ENCODE measurements at places on chromosomes 5 and 9. TPM values are rescaled to one million over a fixed set of nuclear protein-coding genes. Genes with fewer than 3 reads are reported as not detected.
A peak's percentile ranks its signal among the peaks of the same experiment; 100 is the strongest.

DNA sequence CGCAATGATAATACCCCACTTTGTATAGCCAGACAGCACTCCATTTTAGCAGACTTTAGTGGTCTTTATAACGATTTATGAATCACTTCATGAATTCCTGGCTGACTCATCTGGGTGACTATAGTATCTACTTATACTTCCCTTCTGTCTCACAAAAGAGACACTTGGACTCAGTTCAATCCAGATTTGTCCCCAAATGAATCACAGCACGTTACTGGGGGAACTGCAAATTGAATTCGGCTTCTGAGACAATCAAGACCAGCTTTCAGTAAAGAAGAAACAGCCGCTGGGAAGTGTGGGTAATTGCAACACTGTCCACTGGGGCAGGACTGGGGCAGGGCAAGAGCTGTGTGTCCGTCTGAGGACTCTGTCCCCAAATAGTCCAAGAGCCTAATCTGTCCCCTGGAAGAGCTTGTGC, 337.3 kb upstream of the RFX3 start:
- no peak overlapping the region for H3K4me3 ChIP-seq
- H3K36me3 ChIP-seq, result no peaks in the 10 kb centered on the region
- H3K27me3 ChIP-seq, result no peaks in the 10 kb centered on the region

DNA sequence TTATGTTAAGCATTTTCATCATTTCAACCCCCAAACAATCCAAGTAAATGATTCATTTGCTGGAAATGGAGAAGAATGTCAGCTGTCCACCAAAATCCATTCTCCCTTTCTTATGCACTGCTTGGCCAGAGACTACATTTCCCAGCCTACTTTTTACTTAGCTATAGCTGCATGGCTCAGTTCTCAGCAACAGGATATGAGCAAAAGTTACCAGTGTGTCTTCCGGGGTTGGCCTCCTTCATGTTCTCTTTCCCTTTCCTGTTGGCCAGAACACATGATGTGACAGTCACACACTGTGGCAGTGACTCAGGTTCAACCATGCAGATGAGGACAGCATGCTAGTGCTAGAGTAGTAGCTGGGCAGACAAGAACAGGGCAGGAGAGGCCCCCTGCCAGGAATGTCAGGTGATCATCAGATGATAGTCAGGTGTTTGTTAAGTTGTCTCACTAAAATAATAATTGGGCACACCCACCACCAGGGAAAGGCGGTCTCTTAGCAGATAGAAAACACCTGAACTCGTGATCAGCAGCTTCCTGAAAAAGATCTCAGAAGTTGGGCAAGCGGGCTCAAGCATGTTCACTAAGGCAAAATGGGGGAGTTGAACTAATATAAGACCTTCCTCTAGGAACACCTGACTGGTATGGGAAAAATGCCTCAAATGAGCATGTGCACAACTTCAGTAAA, 12.2 kb downstream of the GPR150 start:
- H3K27ac ChIP-seq, result no peak overlapping the region
- no peaks in the 10 kb centered on the region for H3K27me3 ChIP-seq

Gene GRIN3A
- total RNA-seq, result under 0.01 TPM

Gene MTRR
- total RNA-seq, result 29.3 TPM

GRCh38 chr5:172771439-172772111, 580 bp upstream of the DUSP1 start:
- peaks cover 20% of the 10 kb centered on the region for H3K4me1 ChIP-seq
- H3K27ac ChIP-seq, result peak overlapping the region; percentile 95
- H3K36me3 ChIP-seq, result peaks cover 31% of the 10 kb centered on the region
- H3K27me3 ChIP-seq, result no peaks in the 10 kb centered on the region
- ATAC-seq, result no peak

Gene CNTNAP3B
- total RNA-seq, result 124 TPM

- no peak for ATAC-seq
- no peaks in the 10 kb centered on the region for H3K36me3 ChIP-seq
- peak overlapping the region; percentile 87 for H3K27ac ChIP-seq
- H3K4me1 ChIP-seq, result peaks cover 18% of the 10 kb centered on the region
- H3K27me3 ChIP-seq, result no peaks in the 10 kb centered on the region
- H3K4me3 ChIP-seq, result no peak overlapping the region
These were observed 260.0 kb downstream of the SGCD start for GRCh38 chr5:156587012-156587411.

DNA sequence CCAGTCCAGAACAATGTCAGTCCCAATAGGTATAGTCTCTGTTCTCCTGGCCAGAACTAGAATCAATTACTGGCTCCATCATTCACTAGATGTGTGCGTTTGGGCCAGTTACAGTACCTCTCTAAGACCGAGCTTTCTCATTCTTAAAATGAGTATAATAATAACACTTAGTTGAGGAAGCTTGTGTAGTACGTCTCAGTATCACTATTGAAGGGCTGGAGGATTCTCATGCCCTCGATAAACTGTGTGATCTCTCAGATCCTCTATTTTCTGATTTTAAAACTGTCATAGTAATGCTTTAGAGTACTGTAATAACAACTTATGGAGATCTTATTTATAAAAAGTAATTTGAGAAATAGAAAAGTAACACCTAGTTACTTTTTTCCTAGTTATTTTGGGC, 50.7 kb downstream of the CDKN2A start:
- no peak for ATAC-seq
- H3K27me3 ChIP-seq, result no peaks in the 10 kb centered on the region
- H3K27ac ChIP-seq, result no peak overlapping the region
- H3K4me1 ChIP-seq, result no peaks in the 10 kb centered on the region
- no peaks in the 10 kb centered on the region for H3K36me3 ChIP-seq

DNA sequence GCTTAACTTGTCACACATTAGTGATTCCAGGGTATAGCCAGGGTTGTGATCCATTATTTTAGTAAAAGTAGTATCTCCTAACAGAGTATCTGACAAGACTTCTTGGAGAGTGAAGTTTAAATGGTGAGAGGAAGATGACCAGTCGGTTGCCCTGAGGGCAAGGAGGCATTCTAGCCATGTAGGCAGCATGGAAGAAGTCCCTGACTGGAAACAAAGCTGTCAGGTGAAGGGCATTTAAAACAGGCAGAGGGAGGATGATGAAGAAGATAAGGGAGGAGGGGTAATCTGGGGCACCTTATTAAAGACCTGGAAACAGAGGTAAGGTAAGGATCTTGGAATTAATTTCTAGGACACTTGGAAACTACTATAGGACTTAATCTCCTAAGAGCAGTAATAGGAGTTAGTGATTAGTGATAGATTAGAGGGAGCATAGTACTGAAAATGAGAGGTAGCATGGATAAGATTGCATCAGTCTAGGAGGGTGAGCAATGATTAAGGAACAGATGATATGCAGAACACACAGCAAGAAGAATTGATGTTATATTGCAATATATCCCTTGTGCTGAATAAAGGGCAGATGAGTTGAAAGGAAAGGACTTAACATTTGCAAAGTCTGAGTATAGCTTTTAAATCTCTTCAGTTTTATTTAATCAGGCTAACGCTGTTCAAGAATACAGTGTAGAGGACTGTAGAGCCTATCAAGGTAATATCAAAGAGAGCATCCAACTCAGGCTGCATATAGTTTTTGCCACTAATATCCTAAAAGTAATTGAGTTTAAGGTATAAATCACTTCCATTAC, 9.6 kb downstream of the KIF2A start:
- H3K27me3 ChIP-seq, result no peaks in the 10 kb centered on the region
- ATAC-seq, result no peak
- peaks cover 40% of the 10 kb centered on the region for H3K4me1 ChIP-seq
- H3K27ac ChIP-seq, result no peak overlapping the region
- H3K4me3 ChIP-seq, result no peak overlapping the region

- H3K4me3 ChIP-seq, result no peak overlapping the region
- H3K4me1 ChIP-seq, result no peaks in the 10 kb centered on the region
- no peaks in the 10 kb centered on the region for H3K27me3 ChIP-seq
- no peaks in the 10 kb centered on the region for H3K36me3 ChIP-seq
These were observed 32.6 kb downstream of the CD180 start for GRCh38 chr5:67163863-67164595.

Gene GAPT
- total RNA-seq, result 2.2 TPM

Gene MAMDC2
- total RNA-seq, result 192 TPM

Gene UIMC1
- 50.3 TPM for total RNA-seq

DNA sequence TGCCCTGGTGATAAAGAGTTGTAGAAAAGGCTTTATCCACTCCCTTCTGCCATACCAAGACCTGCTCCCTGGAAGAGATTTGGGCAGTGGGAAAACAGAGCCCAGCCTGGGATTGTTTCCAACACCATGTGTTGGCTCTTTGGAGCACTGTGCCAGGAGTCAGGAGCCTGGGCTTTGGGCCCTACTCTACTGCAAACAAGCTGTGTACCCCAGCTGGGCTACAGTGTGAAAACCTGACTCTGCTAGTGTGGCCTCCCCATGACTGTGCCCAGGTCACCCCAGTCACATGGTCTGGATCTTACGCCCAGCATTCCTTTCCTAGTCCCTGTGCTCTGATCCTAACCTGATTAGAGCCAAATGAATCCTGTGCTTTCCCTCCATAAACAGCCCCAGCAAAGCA, 39.3 kb upstream of the SHB start:
- H3K27me3 ChIP-seq, result no peaks in the 10 kb centered on the region
- ATAC-seq, result no peak
- no peak overlapping the region for H3K27ac ChIP-seq
- H3K36me3 ChIP-seq, result no peaks in the 10 kb centered on the region
- no peaks in the 10 kb centered on the region for H3K4me1 ChIP-seq
- H3K4me3 ChIP-seq, result no peak overlapping the region

- no peaks in the 10 kb centered on the region for H3K27me3 ChIP-seq
- no peak overlapping the region for H3K4me3 ChIP-seq
- H3K4me1 ChIP-seq, result no peaks in the 10 kb centered on the region
- no peaks in the 10 kb centered on the region for H3K36me3 ChIP-seq
- ATAC-seq, result no peak
These were observed 331.5 kb downstream of the ARHGEF28 start for GRCh38 chr5:73957397-73958001.

Gene ANKRD31
- total RNA-seq, result 0.23 TPM

GRCh38 chr5:142087920-142088679, 20.5 kb upstream of the NDFIP1 start:
- no peak overlapping the region for H3K27ac ChIP-seq
- no peaks in the 10 kb centered on the region for H3K4me1 ChIP-seq
- H3K36me3 ChIP-seq, result no peaks in the 10 kb centered on the region
- H3K27me3 ChIP-seq, result no peaks in the 10 kb centered on the region
- no peak overlapping the region for H3K4me3 ChIP-seq

- H3K36me3 ChIP-seq, result peaks cover 5% of the 10 kb centered on the region
- H3K4me1 ChIP-seq, result no peaks in the 10 kb centered on the region
- ATAC-seq, result no peak
- no peak overlapping the region for H3K4me3 ChIP-seq
- no peak overlapping the region for H3K27ac ChIP-seq
- H3K27me3 ChIP-seq, result no peaks in the 10 kb centered on the region
These were observed 25.3 kb downstream of the SMU1 start for GRCh38 chr9:33051144-33051543.

DNA sequence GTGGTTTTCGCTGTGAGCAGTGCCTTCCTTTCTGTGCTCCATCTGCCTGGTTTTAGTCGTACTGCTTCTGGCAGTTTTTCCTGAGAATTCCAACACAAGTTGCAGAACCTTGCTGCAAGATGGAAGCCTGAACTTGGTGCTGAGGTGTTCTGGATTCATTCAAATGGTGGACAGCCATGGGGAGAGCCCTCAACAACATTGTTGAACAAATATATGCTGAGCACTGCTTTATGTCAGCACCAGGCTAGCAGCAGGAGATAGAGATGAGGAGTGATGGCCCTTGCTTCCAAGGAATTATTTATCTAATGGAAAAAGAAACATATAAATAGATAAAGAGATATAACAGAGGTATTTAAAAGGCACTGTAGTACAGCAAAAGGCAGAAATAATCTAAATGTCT, 7.3 kb upstream of the RPS6 start:
- H3K4me3 ChIP-seq, result no peak overlapping the region
- H3K27me3 ChIP-seq, result no peaks in the 10 kb centered on the region
- H3K4me1 ChIP-seq, result no peaks in the 10 kb centered on the region
- no peak for ATAC-seq
- no peak overlapping the region for H3K27ac ChIP-seq
- no peaks in the 10 kb centered on the region for H3K36me3 ChIP-seq

DNA sequence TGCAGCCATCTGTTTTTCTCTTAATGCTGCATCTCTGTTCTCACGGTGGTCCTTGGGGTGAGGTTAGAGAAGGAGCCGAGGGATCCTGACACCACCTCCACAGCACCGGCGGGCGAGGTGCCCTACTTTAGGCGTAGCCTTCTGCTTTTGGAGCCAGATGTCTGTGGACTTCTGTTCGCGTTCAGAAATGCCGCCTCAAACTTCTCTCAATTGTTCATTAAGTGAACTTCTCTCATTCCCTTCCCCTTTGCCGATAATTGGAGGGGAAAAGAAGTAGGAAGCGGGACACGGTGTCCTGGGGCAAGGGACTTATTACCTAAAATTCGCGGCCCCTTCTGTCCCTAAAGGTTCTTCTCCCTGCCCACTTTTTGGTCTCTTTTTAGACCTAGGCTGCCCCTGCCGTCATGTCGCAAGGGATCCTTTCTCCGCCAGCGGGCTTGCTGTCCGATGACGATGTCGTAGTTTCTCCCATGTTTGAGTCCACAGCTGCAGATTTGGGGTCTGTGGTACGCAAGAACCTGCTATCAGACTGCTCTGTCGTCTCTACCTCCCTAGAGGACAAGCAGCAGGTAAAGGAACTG, 455 bp downstream of the KIF20A start:
- no peak overlapping the region for H3K27ac ChIP-seq
- peaks cover 31% of the 10 kb centered on the region for H3K4me1 ChIP-seq
- H3K27me3 ChIP-seq, result no peaks in the 10 kb centered on the region

- no peak overlapping the region for H3K27ac ChIP-seq
- ATAC-seq, result no peak
- peaks cover 7% of the 10 kb centered on the region for H3K4me1 ChIP-seq
These were observed 4.9 kb upstream of the SCGB3A1 start for GRCh38 chr5:180596115-180596667.

Gene GFI1B
- total RNA-seq, result not detected

Gene ZBTB34
- 13.0 TPM for total RNA-seq

- no peak for ATAC-seq
- H3K36me3 ChIP-seq, result peaks cover 98% of the 10 kb centered on the region
- no peaks in the 10 kb centered on the region for H3K4me1 ChIP-seq
- H3K27me3 ChIP-seq, result no peaks in the 10 kb centered on the region
These were observed 29.0 kb downstream of the SLC31A2 start for GRCh38 chr9:113179839-113180238.

DNA sequence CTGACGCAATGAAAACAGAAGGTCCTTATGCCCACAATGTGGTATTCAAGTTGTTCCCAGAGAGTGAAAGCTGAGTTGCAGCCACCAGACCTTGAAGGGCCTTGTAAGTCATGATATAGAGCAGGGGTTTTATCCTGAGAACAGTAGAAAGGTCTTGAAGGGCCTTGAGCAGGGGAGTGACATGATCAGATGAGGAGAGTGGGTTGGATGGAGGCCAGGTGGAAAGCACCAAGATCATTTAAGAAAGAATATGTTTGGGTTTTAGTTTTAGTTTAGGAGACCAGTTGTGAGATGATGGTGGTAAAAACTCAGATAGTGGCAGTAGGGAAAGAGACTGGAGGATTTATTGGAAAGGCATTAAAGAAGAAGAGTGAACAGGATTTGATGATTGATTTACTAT, 5.9 kb downstream of the ITGA2 start:
- H3K27ac ChIP-seq, result no peak overlapping the region
- H3K27me3 ChIP-seq, result no peaks in the 10 kb centered on the region
- no peak overlapping the region for H3K4me3 ChIP-seq
- H3K4me1 ChIP-seq, result peaks cover 33% of the 10 kb centered on the region

Gene CNTNAP3
- total RNA-seq, result 31.5 TPM

Gene PHF24
- total RNA-seq, result 0.67 TPM

Gene ZNF454
- total RNA-seq, result 1.3 TPM

Gene F2RL1
- total RNA-seq, result 0.81 TPM

- H3K27me3 ChIP-seq, result no peaks in the 10 kb centered on the region
- H3K4me3 ChIP-seq, result no peak overlapping the region
- ATAC-seq, result no peak
- H3K4me1 ChIP-seq, result no peaks in the 10 kb centered on the region
These were observed 177.2 kb downstream of the MAPKAP1 start for GRCh38 chr9:125529589-125530515.
